ENCODE measurements at places on chromosomes 6 and 20.
A peak's percentile ranks its signal among the peaks of the same experiment; 100 is the strongest.

DNA sequence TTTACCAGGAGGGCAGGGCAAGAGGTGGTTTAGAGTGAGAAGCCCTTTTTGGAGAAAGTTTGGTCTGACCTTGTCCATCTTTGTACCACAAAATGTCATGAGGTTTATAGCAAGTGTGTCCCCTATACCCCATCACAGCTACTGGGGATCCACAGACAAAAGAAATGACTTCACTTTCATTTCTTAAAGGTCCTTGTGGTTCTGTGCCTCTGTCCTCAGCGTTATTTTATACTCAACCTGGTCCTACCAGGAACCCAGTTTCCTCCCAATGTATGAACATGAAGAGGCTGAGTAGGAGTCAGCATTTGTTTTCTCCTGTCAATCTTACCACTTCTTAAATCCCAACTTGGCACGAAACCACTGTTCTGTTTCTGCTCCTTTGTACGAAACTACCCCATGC, 157.6 kb downstream of the NFATC2 start:
- DNase-seq, result no peak

- no peak for DNase-seq
Observed at GRCh38 chr6:70734979-70735378, 67.3 kb downstream of the SMAP1 start.

DNA sequence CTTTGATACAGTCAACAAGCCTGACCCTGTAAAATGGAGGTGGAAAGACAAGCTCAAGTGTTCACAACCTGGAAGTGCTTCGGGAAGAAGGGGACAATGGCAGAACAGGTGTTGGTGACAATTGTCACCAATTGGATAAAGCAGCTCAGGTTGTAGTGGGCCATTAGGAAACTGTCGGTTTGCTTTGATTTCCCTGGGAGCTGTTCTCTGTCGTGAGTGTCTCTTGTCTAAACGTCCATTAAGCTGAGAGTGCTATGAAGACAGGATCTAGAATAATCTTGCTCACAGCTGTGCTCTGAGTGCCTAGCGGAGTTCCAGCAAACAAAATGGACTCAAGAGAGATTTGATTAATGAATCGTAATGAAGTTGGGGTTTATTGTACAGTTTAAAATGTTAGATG, 15.0 kb downstream of the CCR6 start:
- DNase-seq, result no peak

DNA sequence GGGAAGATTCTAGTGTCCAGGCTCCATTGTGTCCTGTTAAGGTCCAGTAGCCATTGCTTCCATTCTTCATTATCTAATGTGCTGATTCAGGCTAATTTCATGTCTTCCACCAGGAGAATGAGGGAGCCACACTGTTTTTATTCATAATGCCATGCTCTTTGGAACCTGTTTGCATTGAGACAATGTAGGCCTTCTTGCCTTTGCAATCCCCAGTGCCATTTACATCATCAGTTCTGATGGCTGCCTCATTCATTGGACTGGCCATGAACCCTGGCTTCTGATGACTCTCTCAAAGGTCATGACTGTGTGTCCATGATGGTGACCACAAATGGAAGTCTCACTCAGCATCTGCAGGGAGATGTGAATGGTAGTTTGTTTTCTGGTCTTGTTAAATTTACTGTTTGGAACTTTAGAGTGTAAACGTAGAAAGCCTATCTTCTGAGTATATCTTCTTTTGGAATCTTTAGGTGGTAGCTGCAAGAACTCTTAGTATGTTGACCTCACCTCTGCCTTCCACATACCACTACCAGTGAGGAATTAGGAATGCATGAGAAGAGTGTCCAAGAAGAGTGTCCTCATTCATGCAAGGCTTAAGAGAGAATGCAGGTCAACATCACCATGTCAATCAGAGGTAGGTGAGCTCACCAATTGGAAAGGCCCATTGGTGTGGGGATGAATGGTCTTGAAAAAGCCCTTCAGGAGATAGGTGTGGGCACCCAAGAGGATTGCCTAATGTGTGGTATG, 42.9 kb upstream of the ZFP64 start:
- no peak for DNase-seq

GRCh38 chr6:107670792-107671199, 153.3 kb downstream of the SCML4 start:
- no peak for DNase-seq

GRCh38 chr20:11814267-11814666, 103.4 kb upstream of the BTBD3 start:
- no peak for DNase-seq

DNA sequence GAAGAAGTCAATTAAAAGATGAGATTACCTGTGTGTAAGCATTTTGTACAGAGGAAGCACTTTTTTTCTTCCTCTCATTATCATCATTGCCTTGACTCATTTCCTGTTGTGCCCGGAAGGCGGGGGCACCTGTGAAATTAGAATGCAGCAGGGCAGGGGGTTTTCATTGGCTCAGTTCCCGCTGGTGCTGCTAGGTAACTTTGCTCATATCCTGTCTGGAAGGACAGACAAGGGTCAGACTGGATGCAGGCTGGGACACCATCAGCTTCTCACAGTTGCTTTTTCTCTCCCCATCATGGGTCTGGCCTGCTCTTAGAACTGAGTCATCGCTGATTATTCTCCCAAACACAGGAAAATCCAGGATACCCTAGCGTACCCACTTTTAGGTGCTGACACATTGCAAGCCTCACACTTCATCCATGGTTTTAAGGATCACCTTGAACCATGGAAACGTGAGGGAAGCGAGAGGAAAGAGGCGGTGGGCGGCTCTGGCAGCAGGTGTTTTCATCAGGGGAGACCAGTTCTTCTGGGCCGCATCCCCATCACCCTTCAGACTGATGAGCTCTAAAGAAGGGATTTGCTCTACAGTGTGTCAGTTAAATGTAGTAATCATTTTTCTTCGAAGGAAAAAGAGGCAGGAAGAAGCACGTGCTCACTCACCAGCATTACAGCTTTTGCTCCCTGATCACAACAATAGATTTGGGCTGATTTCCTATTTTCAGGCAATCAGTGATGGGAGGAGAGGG, 195.7 kb upstream of the SASH1 start:
- peak; percentile 38 for DNase-seq

DNA sequence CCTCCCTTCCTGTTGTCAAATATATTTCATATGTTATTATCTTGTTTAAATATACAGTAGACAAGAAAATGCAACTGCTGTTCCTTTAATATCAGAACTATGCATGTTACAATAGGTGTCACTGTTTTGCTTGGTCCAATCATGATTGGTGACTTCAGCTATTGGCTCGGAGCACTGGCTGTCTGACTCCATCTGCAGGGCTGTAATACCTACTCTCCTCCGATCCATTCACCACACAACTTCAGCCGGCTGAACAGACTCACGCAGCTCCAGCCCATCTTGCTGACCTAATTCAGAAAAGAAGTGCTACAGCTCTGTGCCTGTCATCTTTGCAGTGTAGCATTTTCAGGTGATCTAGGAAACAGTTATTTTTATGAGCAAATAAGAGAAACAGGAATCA, at the start of gene BTBD3:
Gene BTBD3, plus strand, starts transcription at position 231 of the 400 bp plus-strand sequence. CDS start 383 bp downstream, outside the sequence.
- DNase-seq, result no peak

DNA sequence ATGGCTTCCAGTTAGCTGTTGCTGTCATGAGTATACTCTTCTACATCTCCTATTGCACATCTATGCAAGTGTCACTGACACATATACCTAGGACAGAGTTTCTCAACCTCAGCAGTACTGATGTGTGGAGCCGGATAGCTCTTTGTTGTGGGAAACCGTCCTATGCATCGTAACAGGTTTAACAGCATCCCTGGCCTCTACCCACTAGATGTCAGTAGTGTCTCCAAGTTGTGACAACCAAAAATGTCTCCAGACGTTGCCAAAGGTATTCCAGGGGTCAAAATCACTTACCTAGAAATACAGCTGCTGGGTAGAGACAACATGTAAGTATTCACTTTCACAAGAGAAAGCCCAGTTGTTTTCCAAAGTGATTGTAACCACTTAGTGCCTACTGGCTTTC, 637.6 kb downstream of the RNF144B start:
- no peak for DNase-seq

- no peak for DNase-seq
Observed at GRCh38 chr6:38882157-38882556, 166.4 kb upstream of the GLP1R start.

DNA sequence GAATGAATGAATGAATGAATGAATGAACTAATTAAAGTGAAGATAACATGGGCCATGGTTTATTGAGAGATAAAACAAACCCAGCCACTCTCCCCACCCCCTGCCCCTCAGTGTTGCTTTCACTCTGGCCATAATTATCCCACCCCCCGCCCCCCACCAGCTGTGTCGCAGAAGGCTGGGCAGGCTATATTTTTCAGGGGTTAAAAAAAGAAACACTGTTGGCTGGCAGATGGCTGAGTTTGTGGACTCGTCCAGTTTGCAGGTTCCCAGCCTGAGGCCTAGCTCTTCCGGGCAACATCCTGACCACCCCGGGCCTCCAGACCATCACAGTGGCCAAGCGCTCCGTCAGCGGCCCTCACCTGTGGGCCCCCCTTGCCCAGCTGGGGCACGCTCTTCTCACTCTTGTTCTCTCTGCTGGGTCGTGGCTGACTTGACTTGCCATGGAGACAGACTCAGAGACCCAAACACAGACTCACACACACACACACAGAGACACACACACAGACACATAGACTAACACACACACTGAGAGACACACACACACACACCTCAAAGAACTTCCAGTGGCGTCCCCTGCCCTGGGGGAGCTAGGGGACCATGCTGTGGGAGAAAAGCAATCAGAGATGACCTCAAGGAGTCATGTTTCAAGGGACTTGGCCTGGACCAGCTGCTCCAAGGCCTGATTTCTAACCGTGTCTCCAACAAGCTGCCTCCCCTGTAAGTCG, 2.2 kb upstream of the GRM4 start:
- DNase-seq, result no peak

DNA sequence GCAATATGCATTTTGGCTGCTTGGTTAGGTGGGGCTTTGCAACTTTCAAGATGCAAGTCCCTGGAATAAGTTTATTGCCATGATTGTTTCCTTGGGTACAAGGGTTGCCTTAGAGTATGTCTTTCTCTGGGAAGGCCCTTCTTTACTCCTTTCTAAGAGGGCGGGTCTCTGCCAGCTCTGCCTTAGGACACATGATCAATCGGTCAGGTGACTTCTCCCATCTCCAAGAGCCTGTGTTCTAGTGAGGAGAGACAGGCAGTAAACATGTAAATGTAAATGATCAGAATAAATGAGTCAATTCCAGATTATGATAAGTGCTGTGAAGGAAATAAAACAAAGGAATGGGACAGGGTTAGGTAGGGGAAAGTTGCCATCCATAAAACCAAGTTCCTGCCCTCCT, 43.2 kb upstream of the BCAS1 start:
- DNase-seq, result no peak

DNA sequence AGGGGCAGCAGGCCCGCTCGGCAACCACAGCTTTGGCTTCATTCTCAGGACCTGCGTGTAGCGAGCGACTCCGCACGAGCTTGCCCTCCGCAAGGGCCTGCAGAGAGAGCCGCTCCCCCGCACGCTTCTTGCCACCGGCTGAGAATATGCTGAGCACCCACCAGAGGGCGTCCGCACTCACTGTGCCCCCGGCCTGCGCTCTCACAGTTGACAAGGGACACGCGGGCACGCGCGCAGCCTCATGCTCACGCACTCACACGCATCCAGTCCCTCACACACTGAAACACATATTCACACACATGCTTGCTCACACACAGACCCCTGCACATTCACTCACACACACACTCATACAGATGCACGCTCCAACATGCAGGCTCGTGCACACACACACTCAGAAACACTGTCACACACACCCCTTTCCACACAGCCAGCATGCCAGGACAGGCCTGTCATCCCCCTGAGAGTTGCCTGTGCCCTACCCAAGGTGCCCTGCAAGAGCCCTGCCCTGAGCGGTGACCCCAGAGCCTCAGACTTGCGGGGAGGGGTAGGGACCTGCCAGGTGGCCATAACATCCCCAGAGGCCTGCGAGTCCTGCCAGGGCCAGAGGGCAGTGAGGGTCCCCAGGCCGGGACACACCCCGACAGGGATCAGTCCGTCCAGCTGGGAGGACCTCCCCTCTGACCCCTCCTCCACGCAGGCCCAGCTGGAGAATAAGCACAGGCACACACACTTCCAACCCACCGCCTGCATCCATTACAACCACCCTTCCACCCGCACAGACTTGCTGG, 174.1 kb downstream of the BMP7 start:
- DNase-seq, result peak; percentile 20

- no peak for DNase-seq
Observed at GRCh38 chr6:39339096-39339867, 16.8 kb upstream of the KCNK16 start.

Measured in CD4-positive, alpha-beta memory T cell (primary cell).